ENCODE measurements at places on chromosomes 6 and 20.

DNA sequence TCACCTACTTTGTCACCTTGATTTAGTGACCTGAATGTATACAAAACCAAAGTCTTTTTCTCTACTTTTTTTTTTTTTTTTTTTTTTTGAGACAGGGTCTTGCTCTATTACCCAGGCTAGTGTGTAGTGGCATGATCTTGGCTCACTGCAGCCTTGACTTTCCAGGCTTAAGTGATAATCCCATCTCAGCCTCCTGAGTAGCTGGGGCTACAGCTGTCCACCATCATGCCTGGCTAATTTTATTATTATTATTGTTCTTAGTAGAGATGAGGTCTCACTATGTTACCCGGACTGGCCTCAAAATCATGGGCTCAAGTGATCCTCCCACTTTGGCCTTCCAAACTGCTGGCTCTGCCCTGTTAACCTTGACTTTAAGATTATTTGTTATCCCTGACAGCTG, 37.5 kb downstream of the CRISP2 start:
- no peak for DNase-seq

DNA sequence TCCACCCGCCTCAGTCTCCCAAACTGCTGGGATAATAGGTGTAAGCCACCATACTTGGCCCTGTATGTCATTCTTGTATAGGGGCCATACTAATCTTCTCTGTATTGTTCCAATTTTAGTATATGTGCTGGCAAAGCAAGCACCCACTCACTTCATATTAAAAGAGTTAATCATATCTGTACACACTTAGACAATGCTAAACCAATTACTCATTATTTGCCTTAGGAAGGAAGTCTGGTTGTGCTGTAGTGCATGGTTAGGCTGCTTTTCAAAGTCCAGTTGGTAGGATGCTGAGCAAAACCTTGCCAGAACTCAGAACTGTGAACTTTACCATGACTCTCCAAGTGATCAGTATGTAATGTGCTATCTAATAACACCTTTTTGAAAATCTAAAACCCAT, 88.6 kb downstream of the LIN28B start:
- no peak for DNase-seq

- no peak for DNase-seq
Measured at GRCh38 chr20:5668529-5668868, 81.7 kb upstream of the SHLD1 start.

GRCh38 chr6:147207837-147208754, 3.9 kb downstream of the STXBP5 start:
- no peak for DNase-seq

DNA sequence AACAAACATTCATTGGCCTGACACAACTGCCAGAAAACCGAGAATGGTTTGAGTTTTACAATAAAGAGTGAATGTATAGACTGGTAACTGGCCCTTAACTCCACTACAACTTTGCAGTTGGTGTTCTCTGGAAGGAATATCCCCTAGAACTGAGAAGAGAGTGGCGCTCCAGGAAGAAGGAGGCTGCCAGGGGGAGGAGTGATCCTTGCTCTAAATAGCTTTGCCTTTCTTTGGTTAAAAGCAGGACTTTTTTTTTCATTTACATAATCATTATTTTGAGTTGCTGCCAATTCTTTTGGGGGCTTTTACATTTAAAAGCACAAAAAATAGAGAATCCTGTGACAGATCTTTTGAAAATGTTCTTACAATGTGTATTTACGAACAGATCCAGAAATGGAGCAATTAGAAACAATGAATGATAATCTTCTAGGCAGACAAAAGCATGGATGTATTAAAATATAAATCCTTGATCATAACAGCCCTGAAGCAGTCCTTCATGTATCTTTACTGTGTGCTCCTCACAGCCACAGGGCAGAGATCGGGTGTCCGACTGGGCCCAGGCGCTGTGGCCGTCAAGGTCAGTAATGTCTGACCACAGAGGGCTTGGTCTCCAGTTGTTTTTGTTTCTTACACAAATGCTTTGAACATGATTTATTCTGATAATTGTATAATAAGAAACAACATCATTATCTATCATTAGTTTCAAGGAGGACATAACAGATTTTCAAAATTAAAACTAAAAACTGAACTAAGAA, 612.2 kb downstream of the HDGFL1 start:
- DNase-seq: no peak

GRCh38 chr6:125346926-125347563, 45.3 kb upstream of the HDDC2 start:
- DNase-seq: no peak

- no peak for DNase-seq
Measured at GRCh38 chr6:97438011-97438671, 155.1 kb upstream of the MMS22L start.

DNA sequence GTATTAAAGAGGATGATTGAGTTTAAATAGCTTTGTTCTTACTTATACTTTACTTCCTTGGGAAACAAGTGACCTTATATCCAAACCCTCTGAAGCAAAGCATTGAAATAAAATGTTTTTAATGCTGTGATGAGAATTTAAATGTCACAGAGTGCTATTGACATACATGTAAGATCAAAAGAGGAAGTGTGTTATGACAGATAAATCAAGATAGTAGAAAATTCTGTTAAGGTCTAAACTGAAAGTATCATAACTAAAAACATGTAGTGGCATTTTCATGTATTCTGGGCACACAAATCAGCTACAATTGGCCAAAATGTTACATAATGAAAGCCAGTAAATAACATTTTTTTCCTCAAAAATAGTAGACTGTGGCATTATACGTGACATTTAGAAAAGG, 318.0 kb downstream of the GRIK2 start:
- no peak for DNase-seq

DNA sequence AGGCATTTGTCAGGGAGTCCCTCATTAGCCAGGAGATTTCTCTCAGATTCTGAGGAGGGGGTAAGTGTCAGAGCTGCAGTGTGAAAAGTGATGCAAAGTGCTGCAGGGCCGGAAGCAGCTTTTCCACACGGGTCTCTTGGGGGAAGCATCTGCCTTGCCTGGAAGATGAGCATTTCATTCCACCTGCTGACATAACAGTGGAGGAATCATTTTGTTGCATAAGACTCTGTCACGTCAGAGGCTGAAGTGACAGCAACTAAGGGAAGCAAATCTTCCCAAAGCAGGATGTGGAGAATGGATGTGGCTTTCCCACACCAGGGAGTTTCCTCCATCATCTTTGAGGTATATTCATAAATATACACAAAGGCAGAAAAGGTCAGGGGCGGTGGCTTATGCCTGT, 22.8 kb downstream of the DCBLD1 start:
- DNase-seq: no peak

DNA sequence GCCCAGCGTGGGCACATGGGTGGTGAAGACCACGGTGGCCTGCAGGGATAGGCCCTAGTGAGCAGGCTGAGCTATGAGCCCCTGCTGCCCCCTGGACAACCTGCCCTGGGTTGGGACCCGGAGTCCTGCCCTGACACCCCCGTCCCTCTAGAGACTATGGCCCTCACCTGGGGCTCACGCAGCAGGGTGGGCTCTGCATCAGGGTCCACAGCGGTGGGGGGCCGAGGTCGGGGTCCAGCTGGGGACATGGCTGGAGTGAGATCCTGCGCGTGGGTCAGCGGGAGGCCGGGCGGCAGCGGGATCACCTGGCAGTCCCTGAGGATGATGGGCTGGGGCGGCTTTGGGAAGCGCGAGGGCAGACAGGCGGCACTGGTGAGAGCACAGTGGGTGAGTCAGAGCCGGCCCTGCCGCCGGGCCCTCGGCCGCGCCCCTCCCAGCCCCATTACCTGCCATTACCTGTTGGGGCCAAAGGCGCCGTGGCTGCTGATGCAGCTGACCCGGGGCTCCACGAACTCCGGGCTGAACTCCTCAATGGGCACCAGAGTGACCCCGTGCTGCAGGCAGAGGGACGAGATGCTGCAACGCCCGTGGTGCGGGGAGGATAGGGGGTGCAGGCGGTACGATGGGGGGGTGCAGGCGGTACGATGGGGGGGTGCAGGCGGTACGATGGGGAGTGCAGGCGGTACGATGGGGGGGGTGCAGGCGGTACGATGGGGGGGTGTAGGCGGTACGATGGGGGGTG, 27.9 kb downstream of the ADRM1 start:
- no peak for DNase-seq

DNA sequence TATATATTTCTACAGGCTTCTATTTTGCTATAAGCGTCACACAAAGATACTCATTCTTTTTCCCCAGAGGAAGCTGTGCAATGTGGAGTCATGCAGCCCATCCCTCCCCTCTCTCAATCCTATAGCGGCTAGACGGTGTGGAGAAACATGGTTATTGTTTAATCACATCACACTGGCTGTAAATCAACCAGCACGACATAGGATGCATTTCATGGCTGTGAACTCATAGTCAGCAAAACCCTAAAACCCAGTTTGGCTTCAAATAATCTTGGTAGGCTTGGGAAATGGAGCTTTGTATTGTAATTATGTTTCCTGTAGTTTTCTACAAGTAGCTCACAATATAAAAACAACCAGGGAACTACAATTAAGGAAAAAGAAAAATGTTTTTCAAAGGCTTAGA, 16.8 kb downstream of the FOXC1 start:
- no peak for DNase-seq

DNA sequence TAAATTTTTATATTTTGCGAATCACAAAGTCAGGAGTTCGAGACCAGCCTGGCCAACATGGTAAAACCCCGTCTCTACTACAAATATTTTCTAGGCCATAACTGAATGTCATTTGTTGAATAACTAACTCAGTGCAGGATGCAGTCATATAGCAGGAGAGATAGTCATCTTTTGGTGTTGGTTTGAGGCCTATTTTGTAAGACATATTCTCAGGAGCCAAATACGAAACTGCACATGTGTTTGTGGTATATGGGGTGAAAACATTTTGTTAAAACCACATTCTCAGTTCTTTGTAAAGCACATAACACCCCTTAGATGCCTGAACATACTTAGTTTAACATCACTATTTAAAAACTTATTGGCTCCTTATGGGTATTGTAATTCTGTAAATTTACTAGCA, 4.7 kb upstream of the ENPP5 start:
- no peak for DNase-seq

DNA sequence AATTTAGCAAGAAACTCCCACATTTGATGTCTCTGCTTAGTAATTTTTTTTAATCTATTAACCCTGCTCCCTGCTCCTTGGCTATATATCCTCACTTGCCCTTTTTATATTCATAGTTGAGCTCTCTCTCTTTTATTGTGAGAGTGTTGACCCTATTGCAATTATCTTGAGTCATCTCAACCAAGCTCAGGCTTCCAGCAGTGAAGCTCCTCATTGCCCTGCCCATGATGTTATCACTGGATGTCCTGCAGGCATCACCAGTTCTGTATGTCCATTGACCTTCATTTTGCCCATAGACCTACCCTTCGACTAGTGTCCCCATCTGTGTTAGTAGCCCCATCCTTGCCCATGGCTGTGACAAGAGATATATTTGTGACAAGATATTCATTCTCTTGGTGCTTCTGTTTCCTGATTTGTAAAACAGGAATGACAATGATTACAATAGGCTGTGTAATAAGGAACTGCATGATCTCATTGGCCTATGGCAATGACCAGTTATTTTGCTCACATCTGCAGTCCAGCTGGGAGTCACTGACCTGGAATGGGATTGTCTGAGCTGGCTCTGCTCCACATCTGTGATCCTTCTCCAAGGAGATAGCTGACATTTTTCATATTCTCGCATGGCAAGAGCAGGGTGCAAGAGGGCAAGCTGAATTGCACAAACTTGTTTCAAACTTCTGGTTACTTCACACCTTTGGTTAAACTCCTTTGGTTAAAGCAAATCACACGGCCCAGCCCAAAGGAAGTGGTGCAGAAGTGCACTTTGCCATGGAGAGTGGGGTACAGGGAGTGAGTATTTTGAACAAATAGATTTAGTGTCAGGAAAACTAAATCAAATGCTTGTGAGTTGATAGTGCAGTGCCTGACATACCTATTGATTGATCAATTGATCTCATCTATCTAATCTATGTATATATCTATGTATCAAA, 47.7 kb upstream of the CST5 start:
- no peak for DNase-seq

Measured in stimulated activated CD4-positive, alpha-beta T cell treated with anti-CD3 and anti-CD28 coated beads, Interleukin-2, amount 100 ng/mL, for 4 hours (primary cell).